GM18507 (cell line): ENCODE measurements at places on chromosomes 12 and 14.

DNA sequence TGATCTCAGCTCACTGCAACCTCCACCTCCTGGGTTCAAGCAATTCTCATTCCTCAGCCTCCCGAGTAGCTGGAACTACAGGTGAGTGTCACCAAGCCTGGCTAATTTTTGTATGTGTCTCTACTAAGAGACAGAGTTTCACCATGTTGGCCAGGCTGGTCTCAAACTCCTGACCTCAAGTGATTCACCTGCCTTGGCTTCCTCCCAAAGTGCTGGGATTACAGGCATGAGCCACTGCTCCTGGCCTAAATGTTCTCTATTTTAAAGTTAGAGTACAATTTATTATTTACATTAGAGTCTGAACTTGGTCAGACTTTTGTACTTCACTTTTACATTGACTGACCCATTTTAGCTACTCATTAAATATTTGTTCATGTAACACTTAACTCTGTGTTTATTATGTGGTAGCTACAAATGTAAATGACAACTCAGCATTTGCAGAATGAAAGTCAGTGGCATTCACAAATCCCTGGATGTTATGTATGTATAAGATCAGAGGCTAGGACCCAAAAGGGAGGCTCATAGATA is 409.6 kb downstream of the APAF1 start:
- DNase-seq = no peak

GRCh38 chr12:123469978-123470377 is 12.0 kb downstream of the SNRNP35 start:
- DNase-seq = no peak

DNA sequence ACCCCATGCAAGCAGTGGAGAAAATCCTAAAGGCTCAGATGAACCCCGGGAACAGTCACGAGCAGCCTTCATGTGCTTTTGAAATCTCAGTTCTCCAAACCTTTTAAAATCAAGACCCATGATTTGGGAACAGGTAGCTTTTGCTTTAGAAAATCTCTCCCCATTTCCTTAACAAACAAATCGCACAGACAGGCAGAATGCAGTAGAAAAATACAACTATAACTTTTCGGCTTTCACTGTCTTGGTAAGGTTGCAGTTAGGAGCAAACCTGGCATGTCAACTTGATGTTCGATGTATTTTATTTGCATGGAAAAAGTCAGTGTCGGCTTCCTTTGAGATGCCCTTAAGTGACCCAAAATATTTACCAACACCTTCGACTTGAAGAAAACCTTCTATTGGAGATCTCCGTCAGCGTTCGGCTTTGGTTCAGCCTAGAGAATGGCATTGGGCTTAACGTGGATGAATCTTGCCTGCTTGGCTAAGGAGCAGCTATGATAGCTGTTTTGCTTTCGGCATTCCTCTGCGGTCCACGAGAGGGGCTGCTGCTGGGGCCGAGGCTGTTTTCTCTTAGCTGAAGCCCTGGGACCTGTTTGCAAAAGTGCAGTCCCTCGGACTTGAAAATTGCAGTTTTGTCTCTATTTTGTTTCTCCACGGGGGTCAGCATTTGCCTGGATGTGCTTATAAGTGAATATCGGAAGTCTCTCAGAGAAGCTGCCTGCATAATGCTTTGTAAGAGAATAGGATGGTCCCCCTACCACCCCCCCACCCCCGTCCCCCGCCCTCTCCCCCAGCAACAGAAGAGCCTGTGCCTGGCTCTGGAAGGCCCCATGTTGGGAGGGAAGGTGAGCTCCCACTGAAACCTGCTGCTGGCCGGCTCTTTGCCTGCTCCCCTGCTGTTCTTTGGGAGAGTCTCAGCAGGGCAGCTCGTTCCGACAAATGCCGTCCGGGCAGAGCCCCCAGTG is 122.8 kb downstream of the AACS start:
- no peak for DNase-seq

GRCh38 chr12:109163167-109163566 is 46.8 kb downstream of the ACACB start:
- no peak for DNase-seq

- DNase-seq = peak; percentile 5
These were observed 7.6 kb upstream of the AEBP2 start for GRCh38 chr12:19431407-19432308.

DNA sequence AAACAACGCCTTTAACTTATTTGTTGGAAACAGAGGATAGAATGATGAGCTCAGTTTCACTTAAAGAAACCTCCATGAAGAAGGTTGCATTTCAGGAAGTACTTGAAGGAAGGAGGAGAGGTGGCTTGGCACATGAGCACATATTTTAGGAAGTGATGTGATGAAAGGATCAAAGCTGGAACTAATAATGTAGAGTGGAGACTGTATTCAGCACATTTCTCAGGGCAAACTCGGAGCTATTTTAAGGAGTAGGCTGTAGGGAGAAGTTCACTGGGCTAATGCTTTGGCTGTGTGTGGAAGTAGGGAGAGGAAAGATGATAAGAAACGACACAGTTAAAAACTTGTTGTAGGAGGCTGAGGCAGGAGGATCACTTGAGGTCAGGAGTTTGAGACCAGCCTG is 272.8 kb downstream of the AKAP6 start:
- DNase-seq = no peak

- no peak for DNase-seq
These were observed 8.3 kb downstream of the TNFRSF1A start for GRCh38 chr12:6333566-6333965.

DNA sequence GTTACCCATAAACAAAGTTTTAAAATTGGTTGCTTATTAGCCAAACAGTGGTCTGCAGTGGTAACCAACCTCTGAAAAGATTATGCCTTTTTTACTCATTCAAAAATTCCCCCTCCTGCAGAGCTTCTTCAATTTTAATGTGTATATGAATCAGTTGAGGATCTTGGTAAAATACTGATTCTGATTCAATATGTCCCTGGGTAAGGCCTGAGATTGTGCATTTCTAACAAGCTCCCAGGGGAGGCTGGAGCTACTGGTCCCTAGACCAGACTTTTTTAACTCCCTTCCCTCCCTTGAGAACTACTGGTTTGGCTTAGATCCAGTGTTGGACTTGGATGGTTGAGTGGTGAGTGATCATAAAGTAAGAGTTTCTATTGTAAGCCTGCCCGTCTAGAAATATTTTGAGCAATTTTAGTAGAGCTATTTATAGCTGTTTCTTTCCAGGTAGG is 90.2 kb downstream of the FUT8 start:
- no peak for DNase-seq

- DNase-seq = no peak
These were observed 15.7 kb upstream of the KLRF1 start for GRCh38 chr12:9811621-9812020.

- DNase-seq = no peak
These were observed 54.8 kb downstream of the PPFIBP1 start for GRCh38 chr12:27578689-27579372.

DNA sequence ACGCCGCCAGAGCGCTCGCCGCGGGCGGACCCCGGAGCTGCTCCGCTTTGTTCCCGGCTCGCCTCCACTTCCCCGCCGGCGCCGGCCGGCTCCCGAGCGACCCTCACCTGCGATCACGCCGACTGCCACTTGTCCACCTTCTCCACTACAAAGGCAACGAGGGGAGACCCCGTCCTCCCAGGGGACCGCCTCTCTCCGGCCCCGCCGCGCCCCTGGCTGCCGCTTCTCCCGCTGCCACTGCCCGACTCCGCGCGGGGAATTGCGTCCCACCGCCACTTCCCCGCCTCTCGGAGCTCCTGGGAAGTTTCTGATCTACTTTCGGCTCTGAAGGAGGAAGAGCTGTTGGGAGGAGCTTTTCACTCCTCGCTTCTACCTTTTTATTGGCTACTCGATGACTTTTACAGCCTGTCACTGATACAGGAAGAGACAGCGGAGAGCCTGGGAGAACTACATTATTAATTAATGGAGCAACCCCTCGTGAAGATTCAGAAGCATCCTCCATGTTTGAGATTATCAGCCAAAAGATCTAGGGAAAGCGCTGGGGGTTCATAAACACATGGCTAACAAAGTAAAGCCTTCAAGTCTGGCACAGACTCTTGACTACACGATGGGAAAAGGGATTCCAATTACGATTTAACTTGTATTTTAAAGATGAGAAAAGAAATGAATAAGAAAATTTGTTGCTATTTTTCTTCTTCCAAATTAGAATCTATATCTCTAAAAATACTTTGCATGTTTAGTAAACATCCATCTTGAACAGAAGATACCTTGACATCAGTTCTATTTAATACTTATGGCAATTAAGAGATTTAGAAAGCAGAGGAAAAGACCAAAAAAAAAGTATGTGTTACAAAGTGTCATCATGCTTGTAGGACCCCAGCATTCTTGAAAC is at the start of gene BAZ1A:
Gene BAZ1A, minus strand, starts transcription at position 330 of the 892 bp plus-strand sequence. CDS start 756 bp downstream, outside the sequence.
- peak; percentile 56 for DNase-seq

DNA sequence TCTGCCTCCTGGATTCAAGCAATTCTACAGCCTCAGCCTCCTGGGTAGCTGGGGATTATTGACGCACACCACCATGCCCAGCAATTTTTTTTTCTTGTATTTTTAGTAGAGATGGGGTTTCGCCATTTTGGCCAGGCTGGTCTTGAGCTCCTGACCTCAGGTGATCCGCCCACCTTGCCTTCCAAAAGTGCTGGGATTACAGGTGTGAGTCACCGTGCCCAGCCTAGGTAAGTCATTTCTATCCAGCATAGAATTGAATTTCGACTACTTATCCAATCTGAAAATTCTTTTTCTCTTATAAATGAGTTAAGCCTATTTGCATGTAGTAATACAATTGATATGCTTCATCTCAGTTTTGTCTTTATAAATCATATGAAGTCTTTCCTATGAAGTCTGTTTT is 12.9 kb upstream of the NOPCHAP1 start:
- DNase-seq = no peak

GRCh38 chr12:96883571-96883970 is 23.5 kb upstream of the NEDD1 start:
- no peak for DNase-seq

GRCh38 chr14:105107351-105107750 is 42.1 kb upstream of the GPR132 start:
- no peak for DNase-seq

- no peak for DNase-seq
These were observed 175.3 kb downstream of the PRKD1 start for GRCh38 chr14:29752221-29752923.

DNA sequence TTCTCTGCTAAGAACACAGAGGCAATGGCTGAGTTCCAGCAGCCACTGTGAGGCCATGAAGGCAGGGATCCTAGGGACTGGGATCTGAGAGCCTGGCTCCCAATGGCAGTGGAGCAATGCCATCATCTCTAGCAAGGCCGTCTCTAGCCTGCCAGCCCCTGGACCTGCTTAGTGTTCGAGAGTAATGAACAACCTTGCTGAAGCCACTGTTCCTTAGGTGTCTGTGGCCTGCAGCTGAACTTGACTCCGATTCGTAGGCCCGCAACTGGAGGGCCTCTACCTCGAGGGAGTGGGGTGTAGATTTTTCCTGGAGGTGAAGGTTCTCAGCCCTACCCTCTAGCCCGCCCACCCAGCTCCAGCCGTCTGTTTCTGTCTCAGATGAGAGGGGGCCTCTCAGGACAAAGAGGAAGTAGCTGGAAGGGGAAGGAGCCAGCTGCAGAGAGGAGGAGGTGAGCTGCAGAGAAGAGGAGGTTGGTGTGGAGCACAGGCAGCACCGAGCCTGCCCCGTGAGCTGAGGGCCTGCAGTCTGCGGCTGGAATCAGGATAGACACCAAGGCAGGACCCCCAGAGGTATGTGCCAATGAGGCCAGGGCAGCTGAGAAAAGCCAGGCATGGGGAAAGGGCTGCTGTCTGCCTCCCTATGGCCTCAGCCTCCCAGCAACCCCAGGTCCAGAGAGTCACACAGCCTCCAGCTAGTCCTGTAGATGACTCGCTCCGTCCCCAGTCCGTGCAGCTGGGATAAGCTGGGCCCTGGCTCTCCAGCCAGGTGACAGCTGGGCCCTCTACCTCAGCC is at the start of gene PLD4:
Gene PLD4, plus strand, starts transcription at position 459 of the 793 bp plus-strand sequence. CDS start 2,262 bp downstream, outside the sequence.
- no peak for DNase-seq

GRCh38 chr12:78290606-78291345 is 460.1 kb downstream of the NAV3 start:
- no peak for DNase-seq

GRCh38 chr12:45687081-45688015 is 42.2 kb upstream of the ARID2 start:
- DNase-seq = no peak

DNA sequence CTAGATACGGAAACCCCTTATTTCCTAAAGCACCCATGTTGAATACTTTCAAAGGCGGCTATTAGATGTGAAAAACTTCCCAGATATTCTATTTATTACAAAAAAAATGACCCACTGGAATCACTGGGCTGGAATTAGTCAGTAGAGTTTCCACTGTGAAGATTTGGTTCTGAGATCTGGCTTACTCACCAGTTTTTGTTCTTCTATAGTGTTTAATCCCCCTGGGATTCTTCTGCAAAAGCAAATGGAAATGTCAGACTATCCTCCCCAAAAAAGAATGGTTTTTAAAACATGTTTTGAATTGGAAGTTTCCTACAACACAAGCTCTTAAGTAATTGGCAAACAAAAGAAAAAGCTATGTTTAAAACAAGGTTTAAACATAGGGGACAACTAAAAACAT is 166.4 kb downstream of the STXBP6 start:
- DNase-seq = no peak

DNA sequence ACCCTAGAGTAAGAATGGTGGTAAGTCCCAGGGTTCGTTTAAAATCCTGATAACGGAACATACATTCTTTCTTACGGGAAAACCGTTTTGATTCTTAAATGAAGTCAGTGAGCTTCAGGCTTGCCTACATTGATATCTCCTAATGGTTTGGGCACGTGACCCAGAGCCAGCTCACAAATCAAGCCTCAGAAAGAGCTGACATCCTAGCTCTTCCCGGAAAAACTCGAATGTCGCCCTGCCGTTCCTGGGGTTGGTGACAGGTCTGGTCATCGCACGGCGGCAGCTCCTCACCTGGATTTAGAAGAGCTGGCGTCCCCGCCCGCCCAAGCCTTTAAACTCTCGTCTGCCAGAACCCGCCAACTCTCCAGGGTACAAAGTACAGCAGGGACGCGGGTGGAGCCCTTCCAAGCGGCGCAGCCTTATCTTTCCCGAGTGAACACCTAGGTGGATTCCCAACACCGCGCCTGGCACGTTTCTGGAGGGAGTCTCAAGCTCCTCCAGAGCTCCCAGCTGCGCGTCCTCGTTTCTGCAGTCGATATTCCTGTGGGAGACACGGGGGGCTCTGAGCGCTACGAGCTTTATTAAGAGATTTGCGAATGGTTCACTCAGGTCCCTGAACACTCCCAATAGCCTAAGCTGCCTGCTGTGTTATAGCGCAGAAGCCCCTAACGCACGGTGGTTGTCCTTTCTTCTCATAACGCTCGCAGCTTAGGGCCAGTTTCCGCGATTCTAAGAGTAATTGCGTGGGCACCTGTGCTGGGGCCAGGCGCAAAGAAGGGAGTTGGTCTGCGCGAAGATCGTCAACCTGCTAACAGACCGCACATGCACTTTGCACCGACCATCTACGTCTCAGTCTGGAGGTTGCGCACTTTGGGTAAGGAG is at the start of gene SSTR1:
Gene SSTR1, plus strand, starts transcription at position 169 of the 882 bp plus-strand sequence. CDS start 1,486 bp downstream, outside the sequence.
- DNase-seq = no peak

GRCh38 chr14:57970175-57970574 is 104.3 kb upstream of the SLC35F4 start:
- no peak for DNase-seq
